CD4-positive, alpha-beta T cell treated with Interleukin-1 beta for 1 hour (primary cell): ENCODE measurements at places on chromosomes 3 and 15.

GRCh38 chr3:136194409-136195257 lies 1.5 kb downstream of the MSL2 start:
- DNase-seq, result peak; percentile 70

DNA sequence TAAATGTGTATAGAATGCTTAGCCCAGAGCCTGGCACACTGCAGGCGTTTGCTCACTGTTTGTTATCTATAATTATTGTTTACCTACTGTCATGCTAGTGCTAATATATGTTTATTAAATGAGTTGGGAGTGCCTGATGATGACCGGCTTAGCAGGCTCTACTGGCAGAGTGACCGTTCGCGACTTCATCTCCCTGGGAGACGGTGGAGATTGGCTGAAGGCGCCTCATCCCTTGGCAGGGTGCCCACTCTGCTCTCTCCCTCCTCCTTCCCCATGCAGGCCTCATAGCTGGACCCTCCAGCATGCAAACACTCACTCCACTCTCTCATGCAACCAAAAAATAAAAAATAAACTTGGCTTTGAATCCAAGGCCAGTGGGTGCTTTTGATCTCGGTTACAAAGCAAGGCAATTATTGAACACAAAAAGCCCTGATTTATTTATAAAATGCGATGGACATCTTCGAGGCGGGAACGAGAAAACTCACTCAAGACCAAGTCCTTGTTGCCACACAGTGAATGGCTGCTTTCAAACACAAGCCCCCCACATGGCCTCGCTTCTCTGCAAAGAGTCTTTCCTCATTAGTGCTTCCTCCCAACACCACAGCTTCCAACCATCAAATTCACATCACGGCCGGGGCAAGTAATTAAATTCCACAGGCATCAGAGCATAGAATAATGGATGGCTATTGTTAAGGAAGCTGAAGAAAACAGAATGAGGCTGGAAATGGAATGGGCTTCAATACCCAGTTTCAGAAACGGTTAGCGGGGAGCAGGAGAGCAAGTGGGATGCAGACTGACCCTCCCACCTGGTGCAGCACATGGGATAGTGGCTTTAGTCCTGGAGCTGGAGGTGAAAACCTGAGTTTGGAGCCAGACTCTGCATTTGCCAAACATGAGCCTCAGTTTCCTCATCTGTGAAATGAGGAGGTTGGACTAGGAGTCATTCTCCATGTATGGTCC lies 135.7 kb upstream of the RAD18 start:
- no peak for DNase-seq

DNA sequence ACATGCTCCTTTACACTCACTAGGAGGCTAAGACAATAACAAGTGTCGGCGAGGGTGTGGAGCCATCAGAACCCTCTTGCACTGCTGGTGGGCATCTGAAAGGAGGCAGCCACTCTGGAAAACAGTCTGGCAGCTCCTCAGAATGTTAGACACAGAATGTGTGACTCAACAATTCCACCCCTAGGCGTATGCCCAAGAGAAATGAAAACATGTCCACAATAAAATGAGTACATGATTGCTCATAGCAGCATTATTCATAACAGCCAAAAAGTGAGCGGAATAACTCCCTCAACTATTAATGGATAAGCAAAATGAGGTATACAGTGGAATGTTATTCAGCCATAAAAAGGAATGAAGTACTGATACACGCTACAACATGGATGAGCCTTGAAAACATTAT lies 57.8 kb downstream of the WNT7A start:
- no peak for DNase-seq

GRCh38 chr15:84822653-84823281 lies 5.6 kb downstream of the ALPK3 start:
- DNase-seq, result no peak

GRCh38 chr3:139292192-139292591 lies 51.6 kb upstream of the MRPS22 start:
- no peak for DNase-seq

DNA sequence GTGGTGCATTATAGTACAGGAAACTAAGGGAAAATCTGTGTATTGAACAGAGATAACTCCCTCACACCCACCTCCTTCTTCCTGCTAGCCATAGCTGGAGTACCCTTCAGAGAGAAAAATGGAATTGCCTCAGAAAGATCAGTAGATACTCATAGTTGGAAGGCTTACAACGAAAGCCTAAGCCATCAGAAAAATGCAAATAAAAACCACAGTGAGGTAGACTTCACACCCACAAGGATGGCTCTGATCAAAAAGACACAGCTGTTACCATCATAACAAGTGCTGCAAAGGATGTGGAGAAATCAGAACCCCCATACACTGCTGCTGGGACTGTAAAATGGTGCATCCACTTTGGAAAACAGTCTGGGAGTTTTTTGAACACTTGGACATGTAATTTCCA lies 7.4 kb upstream of the DLG1 start:
- DNase-seq, result peak; percentile 16

DNA sequence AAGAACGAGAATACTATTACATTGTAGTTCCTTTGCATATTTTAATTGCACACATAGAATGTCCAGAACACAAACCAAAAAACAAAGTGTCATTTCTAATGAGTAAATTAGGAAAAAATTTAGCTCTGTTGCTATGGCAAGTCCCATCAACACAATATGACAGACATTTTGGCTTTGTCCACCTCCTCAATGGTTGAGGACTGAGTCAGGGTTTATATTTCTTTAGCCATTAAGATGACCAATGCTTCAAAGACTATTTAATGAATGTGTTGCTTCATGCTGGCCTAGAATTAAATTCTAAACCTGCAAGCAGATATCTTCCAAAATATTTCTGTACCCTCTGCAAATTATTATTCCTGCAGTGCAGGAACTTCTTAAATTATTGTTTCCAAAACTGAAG lies 719.2 kb downstream of the NTRK3 start:
- no peak for DNase-seq

DNA sequence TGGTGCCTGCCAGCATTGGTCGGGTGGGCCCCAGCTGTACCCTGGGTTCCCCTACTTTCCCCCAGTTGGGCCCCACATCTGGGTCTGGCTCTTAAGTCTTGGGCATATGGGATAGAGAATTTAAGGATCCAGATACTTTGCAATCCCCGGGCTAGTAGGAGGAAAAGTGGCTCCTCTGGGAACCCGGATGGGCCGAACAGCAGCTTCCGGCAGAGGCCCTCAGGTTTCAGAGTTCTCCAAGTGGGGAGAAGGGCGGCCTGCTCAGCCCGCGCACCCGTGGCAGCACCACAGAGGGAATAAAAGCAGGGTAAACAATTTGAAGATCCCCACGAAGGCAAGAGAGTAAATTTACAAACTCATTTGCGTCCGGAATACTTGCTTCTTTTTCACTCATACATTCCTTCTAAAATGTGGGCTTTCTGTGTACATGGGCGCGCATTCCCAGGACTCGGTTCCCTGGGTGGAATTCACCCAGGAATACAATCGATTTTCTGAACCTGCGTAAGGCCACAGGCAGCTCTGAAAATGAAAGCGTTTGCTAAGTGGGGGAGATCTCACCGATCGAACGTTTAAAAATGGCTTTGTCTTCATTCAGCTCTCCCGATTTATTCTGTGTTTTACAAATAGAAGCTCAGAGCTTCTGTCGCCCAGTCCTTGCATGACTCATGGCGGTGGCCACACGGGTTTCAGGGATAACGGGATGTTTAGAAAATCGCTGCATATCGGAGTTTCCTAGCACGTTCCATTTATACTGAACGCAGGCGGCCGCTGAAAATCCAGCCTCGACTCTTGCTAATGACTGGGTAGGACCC lies 74.0 kb upstream of the POLG start:
- DNase-seq, result no peak

DNA sequence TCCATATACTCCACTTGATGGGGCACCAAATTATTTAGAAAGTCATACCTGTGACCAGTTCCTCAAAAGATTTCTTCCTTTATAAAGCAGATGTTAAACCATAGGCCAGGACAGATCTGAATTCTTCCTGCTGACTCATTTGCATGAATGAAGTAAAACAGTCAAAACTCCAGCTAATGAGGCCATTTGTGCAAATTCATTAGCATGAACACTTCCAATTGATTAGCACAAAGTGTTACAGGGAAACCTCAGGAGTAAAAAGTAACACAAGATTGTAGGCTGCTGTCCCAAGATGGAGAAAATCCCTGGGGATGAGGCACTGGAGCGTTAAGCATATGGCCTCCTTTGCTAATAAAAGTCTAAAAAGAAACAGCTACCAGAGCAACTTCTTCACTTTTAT lies 149.8 kb downstream of the ZNF385D start:
- DNase-seq, result no peak

DNA sequence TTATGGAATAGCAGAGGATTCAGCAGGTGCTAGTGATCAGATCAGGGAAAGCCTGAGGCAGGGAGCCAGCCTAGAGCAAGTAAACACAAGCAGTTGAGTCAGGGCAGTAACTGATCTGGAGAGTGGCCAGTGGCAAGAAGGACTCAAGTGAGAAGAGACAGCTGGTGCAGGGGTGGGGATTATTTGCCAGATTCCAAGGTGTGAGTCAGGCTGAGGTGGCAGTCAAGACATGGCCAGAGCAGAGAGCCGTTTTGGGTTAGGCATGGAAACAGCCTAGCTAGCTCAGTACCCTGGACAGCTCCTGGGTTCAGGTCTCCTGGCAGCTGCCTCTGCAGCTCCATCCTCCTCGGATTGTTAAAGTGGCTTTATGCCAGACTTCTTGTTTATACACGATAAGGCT lies 281.9 kb upstream of the ONECUT1 start:
- DNase-seq, result no peak

DNA sequence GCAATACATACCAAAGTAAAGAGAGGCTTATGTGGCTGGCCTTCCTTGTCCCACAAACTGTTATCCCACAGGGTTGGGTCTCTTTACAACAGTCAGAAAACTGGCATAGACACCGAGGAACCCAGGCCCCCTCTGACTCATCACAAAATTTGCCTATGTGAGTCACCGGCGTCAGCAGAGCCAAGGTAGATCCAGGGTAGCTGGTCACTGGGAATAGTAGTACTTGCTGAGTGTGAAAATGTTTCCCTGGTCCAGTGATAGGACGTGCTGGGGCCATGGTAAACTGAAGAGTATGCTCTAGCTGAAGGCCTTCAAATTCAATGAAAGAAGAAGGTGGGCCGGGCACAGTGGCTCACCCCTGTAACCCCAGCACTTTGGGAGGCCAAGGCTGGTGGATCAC lies 27.1 kb upstream of the SKIL start:
- no peak for DNase-seq

- no peak for DNase-seq
Observed at GRCh38 chr3:67937498-67938118, 283.2 kb upstream of the SUCLG2 start.

- DNase-seq, result no peak
Observed at GRCh38 chr3:16825617-16826204, 59.0 kb upstream of the PLCL2 start.
